ENCODE measurements at places on chromosomes 13 and 19.
A peak's percentile ranks its signal among the peaks of the same experiment; 100 is the strongest.

DNA sequence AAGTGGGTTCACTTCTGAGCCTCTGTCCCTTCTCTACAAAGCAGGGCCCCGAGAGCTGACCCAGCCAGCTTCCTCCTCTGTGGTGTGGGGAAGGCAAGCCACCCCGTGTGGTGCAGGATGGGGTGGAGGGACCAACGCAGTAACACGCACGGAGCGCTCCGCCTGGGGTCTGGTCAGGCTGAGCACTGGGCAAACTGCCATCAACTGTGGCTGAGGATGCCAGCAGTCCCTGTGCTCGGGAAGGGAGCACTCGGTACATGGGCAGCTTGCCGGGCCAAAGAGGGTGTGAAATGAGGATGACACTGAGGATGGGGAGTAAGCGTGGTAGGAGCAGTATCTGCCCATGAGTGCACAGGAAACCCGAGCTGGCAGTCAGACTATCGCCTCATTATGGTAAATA lies 7.6 kb upstream of the GMIP start:
- DNase-seq: no peak

DNA sequence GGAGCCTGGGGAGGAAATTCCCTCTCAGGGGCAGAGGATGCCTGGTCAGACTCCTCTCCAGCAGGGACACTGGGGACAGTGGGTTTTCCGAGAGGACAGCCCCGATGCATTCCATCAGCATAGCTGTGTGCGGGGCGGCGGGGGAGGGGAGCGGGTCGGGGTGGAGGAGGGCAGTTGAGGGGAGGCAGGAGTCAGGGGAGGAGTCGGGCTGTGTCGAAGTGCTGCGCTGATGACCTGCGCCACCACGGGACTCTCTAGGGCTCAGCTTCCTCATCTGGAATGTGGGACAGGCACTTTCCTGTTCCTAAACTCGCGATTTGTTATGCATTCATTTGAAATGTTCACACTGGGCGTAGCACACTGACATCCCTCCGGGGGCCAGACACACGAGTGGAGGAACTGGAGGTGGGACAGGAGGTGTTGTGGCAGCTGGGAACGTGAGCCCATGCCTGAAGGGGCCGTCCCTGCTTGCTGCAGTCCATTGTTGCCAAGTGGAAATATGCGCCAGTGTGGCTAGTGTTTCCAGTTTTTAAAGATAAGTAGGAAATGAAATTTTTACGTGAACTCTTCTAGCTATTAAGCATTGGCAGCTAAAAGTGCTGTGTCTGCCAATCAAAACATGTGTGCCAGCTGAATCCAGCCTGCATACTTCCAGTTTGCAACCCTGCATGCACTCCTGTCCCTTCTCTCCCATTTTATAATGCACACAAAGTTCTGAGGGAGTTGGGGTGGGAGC lies 43.3 kb downstream of the FLT1 start:
- DNase-seq: no peak

GRCh38 chr19:46848389-46848788 lies 2.3 kb downstream of the AP2S1 start:
- no peak for DNase-seq

DNA sequence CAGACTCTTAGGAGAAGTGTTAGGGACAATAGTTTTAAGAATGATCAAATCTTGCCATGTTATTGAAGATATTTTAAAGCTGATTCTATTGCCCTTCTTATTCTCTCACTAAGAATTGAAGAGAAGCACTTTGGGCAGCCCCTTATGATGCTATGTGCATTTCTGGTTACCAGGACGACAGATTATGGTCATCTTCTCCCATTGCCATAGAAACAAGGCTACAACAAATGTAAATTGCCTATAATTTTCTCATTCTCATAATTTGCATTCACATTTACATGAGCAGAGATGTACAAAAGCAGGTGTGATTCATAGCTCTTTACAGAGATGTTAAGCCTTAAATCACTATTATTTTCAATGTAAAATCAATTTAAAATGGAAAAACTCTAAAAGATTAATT lies 137.3 kb upstream of the PCDH9 start:
- DNase-seq: no peak

GRCh38 chr13:48585456-48585840 lies 52.6 kb upstream of the RCBTB2 start:
- peak; percentile 23 for DNase-seq

GRCh38 chr13:43333176-43333575 lies 309.8 kb downstream of the DNAJC15 start:
- no peak for DNase-seq

DNA sequence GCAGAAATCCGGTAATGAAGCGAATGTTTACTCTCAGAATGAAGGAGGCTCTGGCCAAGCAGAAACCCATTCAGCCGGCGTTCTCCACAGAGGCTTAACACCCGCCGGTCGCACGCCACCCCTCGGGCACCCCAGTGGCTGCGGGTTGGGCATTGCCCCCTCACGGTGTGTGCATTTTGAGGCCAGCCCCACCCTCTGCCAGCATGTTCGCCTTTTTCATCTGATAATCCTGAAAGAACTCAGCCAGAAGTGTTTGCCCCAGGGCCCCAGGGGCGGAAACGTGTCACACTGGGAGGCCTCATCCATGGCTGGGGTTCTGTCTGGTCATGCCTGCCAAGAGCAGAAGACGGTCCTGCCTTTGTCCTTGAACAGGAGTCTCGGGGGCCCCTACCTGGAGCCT lies 34.2 kb downstream of the COMP start:
- no peak for DNase-seq

DNA sequence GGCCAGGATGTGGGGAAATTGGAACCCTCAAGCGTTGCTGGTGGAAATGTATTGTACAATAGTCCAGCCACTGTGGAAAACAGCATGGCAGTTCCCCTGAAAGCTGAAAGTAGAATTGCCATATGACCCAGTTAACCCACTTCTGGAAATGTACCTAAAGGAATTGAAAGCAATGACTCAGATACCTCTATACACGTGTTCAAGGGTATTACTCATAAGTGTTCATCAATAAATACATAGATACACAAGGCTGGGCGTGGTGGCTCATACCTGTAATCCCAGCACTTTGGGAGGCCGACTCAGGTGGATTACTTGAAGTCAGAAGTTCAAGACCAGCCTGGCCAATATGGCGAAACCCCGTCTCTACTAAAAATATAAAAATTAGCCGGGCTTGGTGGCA lies 71.9 kb upstream of the IRS2 start:
- no peak for DNase-seq

- no peak for DNase-seq
These were observed 2.0 kb downstream of the GJB2 start for GRCh38 chr13:20190481-20191310.

DNA sequence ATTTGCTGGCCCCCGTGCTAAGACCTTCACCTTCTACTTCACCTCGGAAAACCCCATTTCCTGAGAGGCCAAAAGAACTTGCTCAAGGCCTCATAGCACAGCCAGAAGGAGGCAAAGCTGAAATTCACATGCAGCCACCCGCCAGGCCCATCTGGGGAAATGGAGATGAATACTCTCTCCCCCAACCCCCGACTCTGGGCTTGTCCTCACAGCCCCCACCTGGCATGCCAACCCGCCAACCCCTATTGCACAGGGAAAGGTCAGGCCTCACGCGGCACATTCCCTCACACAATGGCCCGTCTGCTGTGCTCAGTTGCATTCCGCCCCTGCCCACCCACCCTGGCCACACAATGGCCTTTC lies 3.2 kb downstream of the PRX start:
- DNase-seq: no peak

GRCh38 chr13:110042253-110042950 lies 256.0 kb upstream of the IRS2 start:
- no peak for DNase-seq

DNA sequence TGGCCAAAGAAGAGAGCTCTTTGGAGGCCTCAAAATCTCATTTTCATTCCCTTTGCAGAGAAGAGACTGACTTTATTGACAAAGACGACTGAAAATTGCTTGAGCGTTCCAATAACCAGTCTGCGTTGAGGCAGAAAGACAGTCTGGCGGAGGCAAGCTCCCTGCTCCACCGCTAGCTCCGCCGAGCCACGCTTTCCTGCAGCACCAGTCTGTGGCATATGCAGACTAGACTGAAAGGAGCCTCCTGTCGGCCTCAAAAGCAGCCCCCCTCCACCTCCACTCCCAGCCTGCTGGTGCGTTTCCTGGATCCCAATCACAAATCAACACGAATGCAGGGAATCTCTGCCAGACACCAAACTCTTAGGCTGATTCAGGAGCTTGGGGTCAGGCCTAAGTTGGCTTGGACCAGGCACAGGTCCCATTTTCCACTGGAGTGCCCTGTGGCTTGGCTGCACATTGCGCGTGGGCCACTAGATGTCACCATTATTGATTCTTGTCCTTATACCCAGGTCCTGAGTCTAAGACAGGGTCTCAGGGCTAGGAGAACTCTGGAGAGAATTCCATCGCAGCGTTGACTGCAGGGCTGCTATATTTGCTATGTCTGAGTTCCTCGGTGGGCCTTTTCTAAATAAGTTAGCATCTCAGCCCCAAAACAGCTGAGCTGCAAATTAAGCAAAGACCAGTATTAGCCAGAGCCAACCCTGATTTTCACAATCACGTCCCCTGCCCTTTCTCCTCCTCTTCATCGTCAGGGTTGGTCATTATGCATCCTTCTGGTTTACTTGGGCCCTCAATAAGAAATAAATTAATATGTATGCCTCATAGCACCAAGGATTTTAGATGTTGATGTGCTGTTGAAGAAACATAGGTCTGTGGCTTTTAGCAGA lies 5.2 kb upstream of the ZNF507 start:
- DNase-seq: peak; percentile 58

- no peak for DNase-seq
These were observed 146.2 kb downstream of the ABCC4 start for GRCh38 chr13:95155093-95155492.

GRCh38 chr13:80590551-80590950 lies 249.6 kb upstream of the SPRY2 start:
- DNase-seq: no peak

DNA sequence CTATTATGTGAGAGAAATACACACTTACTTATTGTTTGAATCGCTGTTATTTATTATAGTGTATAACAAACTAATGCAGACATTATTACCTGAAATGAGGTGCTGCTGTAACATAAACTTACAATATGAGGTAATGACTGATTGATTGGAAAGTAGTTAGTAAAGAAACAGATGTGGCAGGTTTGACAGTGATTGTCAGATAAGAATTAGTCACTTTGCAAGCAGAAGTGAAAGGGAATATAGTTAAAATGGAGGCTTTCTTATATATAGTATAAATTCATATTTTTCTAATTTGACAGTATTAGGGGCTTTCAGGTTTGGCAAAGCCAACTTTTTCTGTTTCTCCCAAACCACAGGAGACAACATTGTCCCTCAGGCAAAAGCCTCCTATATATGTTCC lies 20.6 kb downstream of the MIR17HG start:
- DNase-seq: no peak

GRCh38 chr19:36573895-36574720 lies 1.0 kb upstream of the ZNF529 start:
- DNase-seq: no peak

GRCh38 chr13:95704510-95704909 lies 27.6 kb downstream of the DNAJC3 start:
- no peak for DNase-seq

Data from neural crest cell (in vitro differentiated cells).